ENCODE measurements at places on chromosomes 3 and 15.

GRCh38 chr15:49645941-49646340 is 25.1 kb downstream of the DTWD1 start:
- no peak for DNase-seq

- no peak for DNase-seq
Measured at GRCh38 chr3:9695345-9695744, 8.3 kb upstream of the CPNE9 start.

GRCh38 chr15:99983886-99984286 is 250.6 kb upstream of the LYSMD4 start:
- no peak for DNase-seq

DNA sequence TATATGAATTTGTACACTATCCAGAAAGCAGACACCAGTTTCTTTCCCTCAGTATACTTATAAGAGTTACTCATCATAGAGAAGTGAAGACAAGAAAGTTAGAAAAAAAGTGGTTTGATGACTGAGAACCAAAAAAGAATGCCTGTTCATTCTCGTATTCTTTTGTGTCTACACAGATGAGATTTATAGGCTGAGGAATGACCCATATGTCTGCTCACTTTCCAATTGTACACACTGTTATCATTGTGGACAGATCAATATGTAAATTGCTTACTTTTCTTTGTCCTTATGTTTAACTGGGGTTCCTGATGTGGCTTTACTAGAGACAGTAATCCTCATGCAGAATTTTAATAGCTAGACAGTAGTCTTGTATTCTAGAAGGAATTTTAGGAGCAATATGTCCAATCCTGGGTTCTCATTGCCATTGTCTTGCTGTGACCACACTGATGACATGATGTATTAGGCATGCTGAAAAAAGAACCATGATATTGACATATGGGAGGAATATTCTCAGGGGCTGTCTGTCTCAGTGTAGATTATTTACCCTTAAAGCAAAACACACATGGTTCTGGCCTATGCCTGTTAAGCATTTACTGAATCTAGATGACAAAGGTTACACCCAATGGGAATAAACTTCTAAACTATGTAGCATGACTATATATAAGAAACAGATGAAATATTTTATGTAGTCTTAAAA is 669.7 kb downstream of the ROBO1 start:
- no peak for DNase-seq

GRCh38 chr3:32667072-32667582 is 17.9 kb upstream of the CNOT10 start:
- no peak for DNase-seq

DNA sequence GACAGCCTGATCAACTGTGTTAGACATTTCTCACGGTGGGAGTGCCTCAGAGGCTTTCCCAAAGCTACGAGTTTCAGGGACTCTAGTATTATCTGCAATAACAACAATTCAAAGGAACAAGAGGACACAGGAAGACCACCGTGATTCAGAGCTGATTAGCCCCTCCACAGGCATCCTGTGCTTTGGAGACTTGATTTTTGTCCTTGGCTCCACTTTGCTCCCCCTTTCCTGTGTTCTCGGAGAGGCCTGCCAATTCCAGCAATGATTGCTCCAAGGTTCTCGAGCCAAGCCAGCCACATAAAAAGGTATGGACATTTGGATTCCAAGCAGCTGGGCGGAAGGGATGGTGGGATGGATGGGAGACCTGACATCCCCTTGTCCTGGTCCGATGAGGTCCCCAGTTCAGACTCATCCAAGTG is 14.3 kb downstream of the EHD4 start:
- no peak for DNase-seq

DNA sequence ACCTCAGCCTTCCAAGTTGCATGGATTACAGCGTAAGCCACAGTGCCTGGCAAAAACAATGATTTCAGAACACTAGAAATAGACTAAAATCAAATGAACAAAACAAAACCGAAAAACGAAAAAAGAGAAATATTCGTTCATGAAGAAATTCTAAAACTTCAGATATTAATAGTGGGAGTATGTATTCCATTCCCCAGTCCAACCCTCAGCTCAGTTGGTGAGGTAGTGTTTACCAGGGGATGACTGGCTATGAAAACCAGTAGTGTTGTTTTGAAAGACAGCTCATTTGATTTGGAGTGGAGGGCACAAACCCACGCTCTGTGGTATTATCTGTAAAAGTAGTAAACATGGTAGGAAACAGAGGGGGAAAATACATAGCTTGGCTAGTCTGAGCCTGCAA is 6.8 kb upstream of the SNRK start:
- DNase-seq, result no peak

GRCh38 chr15:62119874-62120273 is 45.2 kb downstream of the C2CD4B start:
- no peak for DNase-seq

DNA sequence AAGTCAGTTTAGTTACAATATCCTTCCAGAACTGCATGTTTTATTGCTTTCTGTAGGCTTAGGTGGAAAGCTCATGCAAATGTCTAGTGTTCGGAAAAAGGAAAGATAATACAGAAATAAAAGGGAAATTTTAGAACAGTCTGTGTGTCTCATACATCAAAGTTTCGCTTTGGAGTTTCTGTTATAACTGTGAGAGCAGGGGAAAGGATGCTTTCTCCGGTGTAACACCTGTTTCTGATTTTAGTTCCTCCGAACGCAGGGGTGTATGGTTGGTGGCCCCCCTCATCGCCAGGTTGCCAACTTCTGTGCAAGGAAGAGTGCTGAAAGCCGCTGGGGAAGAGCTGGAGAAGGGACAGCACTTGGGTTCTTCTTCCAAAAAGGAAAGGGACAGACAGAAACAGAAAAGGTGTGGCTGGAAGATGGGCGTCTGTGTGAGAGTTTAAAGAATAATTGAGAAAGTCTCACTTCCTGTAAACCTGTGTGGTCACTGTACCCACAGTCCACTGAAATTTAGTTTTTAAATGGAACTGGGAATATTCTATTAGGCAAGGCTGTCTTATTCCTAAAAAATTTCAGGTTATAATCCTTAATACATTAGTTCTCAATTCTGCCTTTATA is 6.7 kb downstream of the P2RY12 start:
- no peak for DNase-seq

- DNase-seq, result no peak
Measured at GRCh38 chr3:127680146-127680661, 7.5 kb downstream of the ABTB1 start.

GRCh38 chr15:70820214-70820613 is 33.7 kb downstream of the LARP6 start:
- no peak for DNase-seq

DNA sequence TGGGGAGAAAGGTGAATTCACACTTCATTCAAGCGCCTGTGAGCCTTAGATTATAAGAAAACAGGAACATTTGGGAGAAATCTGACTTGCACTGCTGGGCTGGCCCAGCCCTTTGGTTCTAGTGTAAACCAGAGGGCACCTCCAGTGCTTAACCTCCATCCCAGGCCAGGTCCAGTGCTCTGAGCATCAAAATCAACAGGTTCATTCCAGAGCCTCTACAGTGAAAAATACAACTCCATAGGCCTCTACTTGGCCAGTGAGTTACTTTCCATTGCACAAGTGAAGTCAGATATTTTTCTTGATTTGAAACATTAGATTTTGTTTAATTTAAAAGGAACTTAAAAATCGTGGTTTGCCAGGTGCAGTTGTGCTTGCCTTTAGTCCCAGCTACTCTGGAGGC is 3.0 kb downstream of the SNUPN start:
- no peak for DNase-seq

All from CD4-positive, alpha-beta T cell treated with Interleukin-10 for 1 hour (primary cell).